ENCODE measurements at places on chromosomes 16 and 17.
A peak's percentile ranks its signal among the peaks of the same experiment; 100 is the strongest.

GRCh38 chr17:17943281-17943984 lies 28.8 kb downstream of the TOM1L2 start:
- peak; percentile 75 for DNase-seq

GRCh38 chr16:52251495-52251894 lies 295.4 kb downstream of the TOX3 start:
- DNase-seq: no peak

DNA sequence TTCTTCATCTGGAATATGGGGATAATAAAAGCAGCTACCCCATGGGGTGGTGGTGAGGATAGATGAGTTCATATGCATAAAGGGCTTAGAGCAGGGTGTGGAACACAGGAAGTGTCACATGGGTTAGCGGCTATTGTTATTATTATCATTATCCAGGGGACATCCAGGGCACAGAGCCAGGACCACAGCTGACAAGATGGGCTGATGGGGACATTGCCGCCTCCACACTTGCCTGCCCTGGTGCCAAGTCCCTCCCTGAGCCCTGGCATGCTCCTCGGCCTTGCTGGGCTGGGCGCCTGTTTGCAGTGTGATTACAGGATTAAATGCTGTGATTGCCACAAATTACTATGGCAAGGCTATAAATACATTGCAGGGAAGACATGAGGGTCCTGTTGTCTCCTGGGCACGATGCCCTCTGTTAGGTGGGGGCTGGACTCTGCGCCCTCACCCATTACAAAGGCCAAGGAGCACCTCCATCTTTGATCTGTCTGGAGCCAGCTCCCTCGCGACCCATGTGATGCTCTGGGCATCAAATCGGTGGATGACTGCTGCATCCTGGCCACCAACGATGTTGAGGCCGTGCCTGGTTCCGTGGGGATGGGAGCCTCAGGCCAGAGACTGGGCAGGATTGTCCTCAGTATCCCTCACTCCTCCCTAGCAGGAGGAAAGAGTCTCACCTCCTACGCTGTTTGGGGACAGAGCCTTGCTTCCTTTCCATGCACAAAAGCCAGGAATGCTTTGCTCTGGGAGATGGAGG lies 43.2 kb downstream of the PIMREG start:
- DNase-seq: no peak

GRCh38 chr17:62065611-62066468 lies 762 bp upstream of the MED13 start:
- DNase-seq: peak; percentile 100

DNA sequence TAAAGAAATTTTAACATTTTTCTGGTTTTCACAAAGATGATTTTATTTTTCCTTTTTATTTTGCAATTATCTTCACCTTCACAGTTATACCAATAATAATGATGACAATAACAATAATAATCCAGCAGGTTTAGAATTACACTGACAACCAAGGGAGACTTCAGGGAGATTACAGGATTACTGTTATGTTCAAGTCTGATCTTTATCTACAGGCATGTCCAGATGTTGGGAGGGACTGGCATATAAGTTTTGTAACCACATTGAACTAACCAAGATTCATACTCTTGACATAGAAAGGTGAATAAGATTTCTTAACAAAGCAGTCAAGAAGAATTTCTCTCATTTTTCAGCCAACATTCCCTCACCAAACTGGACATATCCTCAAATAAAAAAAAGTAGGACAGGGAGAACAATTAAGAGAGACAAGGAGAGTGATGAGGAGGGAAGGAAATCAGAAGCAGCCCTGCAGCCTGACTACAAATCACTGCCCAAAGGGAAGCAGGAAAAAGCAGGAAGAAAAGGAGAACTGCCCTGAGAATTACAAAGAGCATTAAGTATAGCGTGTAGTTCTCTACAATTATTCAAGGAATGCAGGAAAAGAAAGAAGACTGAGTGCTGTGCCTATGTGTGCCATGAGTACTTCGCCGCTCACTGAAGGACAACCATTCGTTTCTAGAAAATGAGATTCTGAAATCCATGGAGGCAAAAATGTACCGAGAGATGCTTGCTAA lies 155.7 kb upstream of the C17orf78 start:
- no peak for DNase-seq

GRCh38 chr17:65340401-65340800 lies 203.2 kb downstream of the RGS9 start:
- DNase-seq: no peak

GRCh38 chr16:14168146-14168545 lies 97.0 kb downstream of the MRTFB start:
- no peak for DNase-seq

DNA sequence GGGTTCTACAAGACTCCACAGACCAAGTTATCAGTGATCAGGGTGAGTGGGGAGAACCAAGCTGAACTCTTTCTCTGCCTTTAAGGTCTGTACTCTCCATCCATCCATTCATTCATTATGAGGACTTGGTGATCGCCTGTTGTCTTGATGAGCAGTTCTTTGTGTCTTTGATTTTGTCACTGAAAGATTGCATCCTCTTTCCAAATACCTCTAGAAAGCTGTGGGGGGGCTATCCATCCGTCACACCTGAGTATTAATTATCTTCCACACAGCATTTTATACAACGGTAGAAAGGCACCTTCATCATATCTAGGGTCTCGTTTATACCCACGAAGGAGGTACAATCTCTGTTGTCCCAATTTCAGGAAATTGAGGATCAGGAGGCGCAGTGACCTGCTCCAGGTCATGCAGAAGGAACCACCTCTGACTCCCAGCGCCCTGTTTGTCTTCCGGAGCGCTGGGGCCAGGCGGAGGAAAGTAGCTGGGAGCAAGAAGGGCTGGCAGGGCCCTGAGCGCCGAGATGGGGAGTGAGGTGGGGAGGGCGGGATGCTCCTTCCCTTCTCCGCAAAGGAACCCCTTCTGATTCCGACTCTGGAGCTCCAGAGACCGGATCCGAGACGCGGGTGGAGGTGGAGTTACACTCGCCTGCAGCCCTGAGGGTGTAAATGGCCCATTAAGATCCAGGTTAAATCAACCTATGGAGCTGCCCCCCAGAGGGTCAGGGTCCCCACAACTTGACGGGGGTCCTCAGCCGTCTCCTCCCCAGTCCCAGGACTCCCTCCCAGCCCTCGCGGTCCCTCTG lies 605 bp upstream of the ABAT start:
- DNase-seq: no peak
